Panc1 (cell line): ENCODE measurements at places on chromosomes 13 and 19.

- H3K27me3 ChIP-seq, result no peaks in the 10 kb centered on the region
- H3K4me3 ChIP-seq, result no peak overlapping the region
- H3K4me1 ChIP-seq, result no peaks in the 10 kb centered on the region; the same call in 1 of the 2 replicates
- no peaks in the 10 kb centered on the region for H3K36me3 ChIP-seq
Measured at GRCh38 chr13:39379667-39380655, 223.0 kb downstream of the LHFPL6 start.

DNA sequence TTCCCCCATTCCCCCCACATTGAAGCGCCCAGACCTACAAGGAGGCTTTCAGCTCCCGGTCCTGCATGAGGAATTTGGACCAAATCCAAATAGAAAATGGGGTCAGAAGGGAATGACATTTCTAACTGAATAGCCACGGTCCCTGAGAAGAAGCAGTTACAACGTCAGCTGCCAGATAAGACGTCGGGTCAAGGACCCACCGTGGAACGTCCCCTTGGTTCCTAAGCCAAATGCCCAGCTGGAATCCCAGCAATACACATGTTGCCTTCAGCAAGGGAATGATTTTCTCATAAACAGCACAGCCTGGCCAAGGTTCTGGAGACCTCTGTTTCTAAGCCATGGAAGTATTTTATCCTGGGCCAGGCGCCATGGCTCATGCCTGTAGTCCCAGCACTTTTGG, 109.1 kb upstream of the PEG3 start:
- no peaks in the 10 kb centered on the region for H3K27me3 ChIP-seq
- no peak for DNase-seq
- no peak overlapping the region for H3K27ac ChIP-seq
- H3K4me3 ChIP-seq, result no peak overlapping the region

DNA sequence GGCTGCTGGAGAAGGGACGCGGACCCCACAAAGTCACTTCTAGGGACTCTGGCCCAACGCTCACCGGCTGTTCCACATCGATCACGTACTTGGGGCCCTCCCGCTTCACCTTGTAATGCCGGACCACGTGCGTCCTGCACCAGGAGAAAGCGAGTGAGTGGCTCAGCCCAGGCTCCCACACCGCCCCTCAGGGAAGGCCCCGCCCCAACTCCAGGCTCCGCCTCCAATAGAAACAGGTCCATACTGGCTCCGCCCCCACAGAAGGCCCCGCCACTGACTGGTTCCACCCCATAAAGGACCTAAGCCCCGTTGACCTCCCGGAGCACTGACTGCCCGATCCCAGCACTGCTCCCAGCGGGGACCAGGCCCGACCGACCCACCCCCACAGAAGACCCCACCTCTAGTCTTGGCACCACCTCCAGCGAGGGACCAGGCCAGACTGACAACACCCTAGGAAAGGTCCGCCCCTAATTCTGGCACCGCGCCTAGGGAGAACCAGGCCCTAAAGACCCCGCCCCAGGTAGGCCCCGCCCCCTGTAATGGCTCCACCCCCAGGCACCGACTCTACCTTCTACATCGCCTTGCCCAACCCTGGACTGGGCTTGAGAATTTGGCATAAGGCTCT, 11.3 kb downstream of the STAP2 start:
- peak overlapping the region; percentile 16; the same call in 1 of the 2 replicates for H3K4me3 ChIP-seq
- H3K36me3 ChIP-seq, result no peaks in the 10 kb centered on the region
- no peak overlapping the region for H3K27ac ChIP-seq
- no peaks in the 10 kb centered on the region for H3K27me3 ChIP-seq
- H3K4me1 ChIP-seq, result no peaks in the 10 kb centered on the region

DNA sequence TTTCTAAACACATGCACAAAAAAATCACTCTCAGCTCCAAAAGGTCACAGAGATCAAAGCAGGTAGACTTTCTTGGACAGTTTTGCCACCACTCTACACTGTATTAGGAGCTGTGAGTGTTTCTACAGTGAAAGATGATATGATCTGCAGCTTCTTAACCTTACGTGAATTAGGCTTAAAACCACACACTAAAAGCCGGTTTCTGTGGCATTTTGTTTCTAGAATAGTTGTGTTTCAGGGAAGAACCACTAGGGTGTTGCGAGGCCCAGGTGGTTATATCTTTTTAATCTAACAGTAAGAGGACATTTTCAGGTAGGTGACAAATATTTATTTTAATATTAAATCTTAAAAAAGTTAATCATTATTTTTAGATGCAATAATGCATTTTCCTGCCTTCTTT, 216.4 kb downstream of the KLF5 start:
- no peak for DNase-seq
- H3K4me3 ChIP-seq, result no peak overlapping the region
- H3K27me3 ChIP-seq, result no peaks in the 10 kb centered on the region
- H3K36me3 ChIP-seq, result no peaks in the 10 kb centered on the region
- no peak overlapping the region for H3K27ac ChIP-seq
- no peaks in the 10 kb centered on the region for H3K4me1 ChIP-seq

DNA sequence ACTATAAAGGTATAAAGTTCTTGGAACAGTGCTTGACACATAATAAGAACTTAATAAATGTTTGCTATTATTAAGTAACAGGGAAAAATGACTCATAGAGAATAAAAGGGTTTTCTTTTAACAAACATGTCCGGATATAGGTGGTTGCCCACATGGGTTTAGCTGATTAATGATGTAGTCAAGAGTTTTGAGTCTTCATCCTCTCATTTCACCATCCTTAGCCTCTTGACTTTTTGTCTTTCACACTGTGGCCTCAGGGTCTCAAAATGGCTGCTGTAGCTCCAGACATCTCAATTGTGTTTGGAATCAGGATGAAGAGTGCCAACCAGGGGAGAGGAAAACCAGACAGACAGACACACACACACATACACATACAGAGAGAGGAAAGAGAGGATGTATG, 97.9 kb downstream of the HSPH1 start:
- H3K4me3 ChIP-seq, result no peak overlapping the region
- DNase-seq, result no peak
- H3K27me3 ChIP-seq, result no peaks in the 10 kb centered on the region
- no peaks in the 10 kb centered on the region for H3K4me1 ChIP-seq
- no peaks in the 10 kb centered on the region for H3K36me3 ChIP-seq

GRCh38 chr13:112576768-112577167, 11.2 kb downstream of the TUBGCP3 start:
- no peaks in the 10 kb centered on the region for H3K27me3 ChIP-seq
- H3K4me3 ChIP-seq, result no peak overlapping the region
- H3K4me1 ChIP-seq, result peaks cover 7% of the 10 kb centered on the region
- H3K27ac ChIP-seq, result no peak overlapping the region

DNA sequence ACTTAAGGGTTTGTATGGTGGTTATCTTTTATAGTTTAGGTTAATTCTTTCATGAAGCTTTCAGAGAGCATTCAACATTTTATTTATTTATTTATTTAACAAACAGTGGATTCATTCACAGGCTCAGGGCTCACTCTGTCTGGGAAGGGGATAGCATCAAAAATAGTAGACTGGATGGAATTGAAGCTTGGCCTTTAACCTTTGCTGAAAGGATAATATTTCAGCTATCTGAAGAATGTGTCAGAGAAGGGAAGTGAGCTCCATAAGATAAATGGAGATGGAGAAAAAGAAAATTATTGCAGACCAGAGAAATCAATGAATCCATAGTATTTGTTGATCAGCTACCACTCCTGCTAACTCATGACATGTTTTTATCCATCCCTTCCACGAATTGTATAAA, 305.6 kb downstream of the COG6 start:
- H3K27me3 ChIP-seq, result no peaks in the 10 kb centered on the region
- no peak overlapping the region for H3K27ac ChIP-seq
- no peak overlapping the region for H3K4me3 ChIP-seq
- no peaks in the 10 kb centered on the region for H3K4me1 ChIP-seq
- DNase-seq, result no peak
- no peaks in the 10 kb centered on the region for H3K36me3 ChIP-seq

- no peak for DNase-seq
- no peak overlapping the region for H3K4me3 ChIP-seq
- no peak overlapping the region for H3K27ac ChIP-seq
- H3K36me3 ChIP-seq, result no peaks in the 10 kb centered on the region
Measured at GRCh38 chr13:61831026-61831425, 415.4 kb upstream of the PCDH20 start.

DNA sequence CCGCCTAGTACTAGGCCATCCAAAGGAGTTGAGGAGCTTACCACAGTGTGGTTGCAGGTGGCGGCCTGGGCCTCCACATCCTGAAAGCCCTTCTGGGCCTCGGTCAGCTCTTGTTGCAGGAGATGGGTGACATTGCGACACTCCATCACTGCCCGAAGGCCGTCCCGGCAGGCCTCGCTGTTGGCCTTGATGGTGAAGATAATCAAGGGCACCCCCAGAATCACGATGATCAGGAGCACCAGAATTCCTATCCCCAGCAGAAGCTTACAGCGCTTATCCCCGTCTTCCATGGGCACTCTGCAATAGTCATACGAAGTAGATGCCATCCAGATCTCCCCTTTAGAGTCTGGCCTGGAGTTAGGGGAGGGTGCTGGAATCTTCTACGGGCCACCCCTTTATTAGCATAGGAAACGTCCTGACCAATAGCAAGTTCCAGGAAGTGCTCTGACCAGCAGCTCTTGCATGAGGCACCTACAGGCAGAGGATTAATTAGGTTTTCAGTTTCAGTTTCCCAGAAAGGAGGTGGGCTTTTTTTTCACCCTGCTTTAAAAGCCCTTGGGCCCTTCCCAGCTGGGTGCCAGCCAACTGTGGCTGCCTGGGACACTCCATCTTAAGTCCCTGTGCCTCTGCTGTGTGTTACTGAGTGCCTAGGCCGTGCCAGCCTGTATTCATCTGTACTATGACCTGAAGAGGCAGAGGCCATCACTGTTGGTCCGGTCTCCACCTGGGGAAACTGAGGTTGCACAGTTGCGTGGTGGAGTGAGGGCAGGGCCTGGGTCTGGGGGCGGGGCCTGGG, at the start of gene BST2:
Gene BST2 (minus strand): TSS at position 381 of the 796 bp plus-strand sequence. CDS start 55 bp downstream, at position 326.
- no peaks in the 10 kb centered on the region for H3K36me3 ChIP-seq
- peak within 1 kb of the TSS; percentile 39 for H3K4me3 ChIP-seq
- H3K4me1 ChIP-seq, result peaks cover 12% of the 10 kb centered on the region; the same call in 1 of the 2 replicates
- DNase-seq, result no peak
- H3K27me3 ChIP-seq, result no peaks in the 10 kb centered on the region

GRCh38 chr13:110405597-110406450, 98.7 kb downstream of the COL4A2 start:
- DNase-seq, result no peak
- no peaks in the 10 kb centered on the region for H3K4me1 ChIP-seq
- H3K27me3 ChIP-seq, result no peaks in the 10 kb centered on the region; the same call in 1 of the 2 replicates

- DNase-seq, result no peak
- H3K4me1 ChIP-seq, result no peaks in the 10 kb centered on the region
- H3K36me3 ChIP-seq, result no peaks in the 10 kb centered on the region
- H3K27ac ChIP-seq, result no peak overlapping the region
- no peak overlapping the region for H3K4me3 ChIP-seq
Measured at GRCh38 chr13:40681341-40682146, 15.1 kb upstream of the FOXO1 start.

DNA sequence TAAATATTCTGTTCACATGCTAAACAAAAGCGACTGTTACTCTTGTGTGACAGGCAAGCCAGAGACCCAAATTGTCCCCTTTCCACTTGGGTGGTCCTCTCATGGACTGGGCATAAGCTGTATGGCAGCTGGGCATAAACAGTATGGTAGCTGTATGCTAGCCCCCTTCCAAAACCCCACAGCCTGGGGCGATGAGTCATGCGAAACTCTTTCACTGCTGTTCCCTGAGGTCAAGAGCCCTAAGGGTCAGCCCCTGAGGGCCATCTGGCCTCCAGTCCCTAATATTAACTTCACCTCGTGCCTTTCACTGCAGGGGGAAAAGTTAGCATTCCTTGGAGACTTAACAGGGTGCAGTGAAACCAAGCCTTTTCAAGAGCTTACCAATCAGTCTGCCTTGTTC, 45.6 kb upstream of the ZNF562 start:
- no peak overlapping the region for H3K4me3 ChIP-seq
- no peak for DNase-seq
- no peaks in the 10 kb centered on the region for H3K36me3 ChIP-seq
- no peaks in the 10 kb centered on the region for H3K27me3 ChIP-seq
- no peaks in the 10 kb centered on the region for H3K4me1 ChIP-seq

- H3K27ac ChIP-seq, result no peak overlapping the region
- H3K4me3 ChIP-seq, result no peak overlapping the region
- H3K4me1 ChIP-seq, result no peaks in the 10 kb centered on the region
- no peaks in the 10 kb centered on the region for H3K27me3 ChIP-seq
- DNase-seq, result no peak
Measured at GRCh38 chr13:68030152-68030809, 800.1 kb upstream of the PCDH9 start.

- no peak for DNase-seq
- no peaks in the 10 kb centered on the region for H3K27me3 ChIP-seq
- no peak overlapping the region for H3K4me3 ChIP-seq
Measured at GRCh38 chr19:2542341-2543069, 66.6 kb downstream of the GADD45B start.

GRCh38 chr13:101019126-101019525, 344.5 kb upstream of the TMTC4 start:
- no peaks in the 10 kb centered on the region for H3K4me1 ChIP-seq
- DNase-seq, result no peak

DNA sequence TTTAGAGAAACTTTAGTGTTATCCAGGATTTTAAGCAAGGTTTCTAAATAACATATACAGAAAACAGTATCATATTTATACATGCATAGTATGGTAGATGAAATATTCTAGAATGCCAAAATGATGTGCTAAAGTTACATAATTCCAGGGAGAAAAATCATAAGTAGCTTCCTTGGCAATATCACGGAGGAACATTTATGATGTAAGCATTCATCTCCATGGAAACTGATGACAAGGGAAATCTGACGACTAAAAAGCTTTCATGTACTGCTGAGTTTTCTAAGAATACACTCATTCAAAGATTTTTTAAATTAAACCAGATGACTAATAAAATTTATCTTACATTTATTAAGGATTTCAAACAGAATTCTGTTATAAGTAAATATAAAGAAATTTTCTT, 4.7 kb downstream of the TEX30 start:
- H3K4me3 ChIP-seq, result no peak overlapping the region
- no peaks in the 10 kb centered on the region for H3K4me1 ChIP-seq
- DNase-seq, result no peak
- no peaks in the 10 kb centered on the region for H3K27me3 ChIP-seq

DNA sequence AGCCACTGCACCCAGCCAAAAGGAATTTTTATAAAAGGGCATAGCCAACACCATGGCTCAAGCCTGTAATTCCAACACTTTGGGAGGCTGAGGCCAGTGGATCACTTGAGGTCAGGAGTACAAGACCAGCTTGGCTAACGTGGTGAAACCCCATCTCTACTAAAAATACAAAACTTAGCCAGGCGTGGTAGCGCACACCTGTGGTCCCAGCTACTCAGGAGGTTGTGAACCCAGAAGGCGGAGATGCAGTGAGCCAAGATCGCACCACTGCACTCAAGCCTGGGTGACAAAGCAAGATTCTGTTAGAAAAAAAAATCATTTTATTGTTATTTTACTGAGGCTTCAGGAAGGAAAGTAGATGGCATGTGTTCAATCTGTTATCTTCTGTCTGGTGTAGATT, 31.3 kb upstream of the FOXO1 start:
- no peak for DNase-seq
- H3K4me3 ChIP-seq, result no peak overlapping the region
- H3K27me3 ChIP-seq, result no peaks in the 10 kb centered on the region
- H3K27ac ChIP-seq, result no peak overlapping the region
- no peaks in the 10 kb centered on the region for H3K4me1 ChIP-seq
- H3K36me3 ChIP-seq, result no peaks in the 10 kb centered on the region

GRCh38 chr13:25756251-25756650, 295.6 kb downstream of the SHISA2 start:
- H3K4me1 ChIP-seq, result no peaks in the 10 kb centered on the region
- no peaks in the 10 kb centered on the region for H3K36me3 ChIP-seq
- DNase-seq, result no peak
- no peak overlapping the region for H3K4me3 ChIP-seq
